ENCODE measurements at places on chromosomes 1 and 21.
A peak's percentile ranks its signal among the peaks of the same experiment; 100 is the strongest.

DNA sequence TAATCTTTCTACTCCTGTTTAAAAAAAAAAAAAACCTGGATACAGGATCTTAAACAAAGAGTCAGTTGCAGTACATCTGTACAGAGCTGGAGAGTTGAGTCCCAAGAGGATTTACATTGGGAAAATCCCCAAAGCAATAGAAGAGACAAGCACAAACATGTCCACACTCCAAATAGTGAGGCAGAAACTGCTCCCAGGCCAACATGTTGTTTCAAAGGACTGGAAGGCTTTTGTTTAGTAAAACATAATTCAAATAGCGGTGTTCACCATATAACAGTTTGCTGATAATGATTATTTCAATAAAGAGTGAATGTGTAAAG lies 425.4 kb downstream of the ADGRL2 start:
- no peak for DNase-seq

DNA sequence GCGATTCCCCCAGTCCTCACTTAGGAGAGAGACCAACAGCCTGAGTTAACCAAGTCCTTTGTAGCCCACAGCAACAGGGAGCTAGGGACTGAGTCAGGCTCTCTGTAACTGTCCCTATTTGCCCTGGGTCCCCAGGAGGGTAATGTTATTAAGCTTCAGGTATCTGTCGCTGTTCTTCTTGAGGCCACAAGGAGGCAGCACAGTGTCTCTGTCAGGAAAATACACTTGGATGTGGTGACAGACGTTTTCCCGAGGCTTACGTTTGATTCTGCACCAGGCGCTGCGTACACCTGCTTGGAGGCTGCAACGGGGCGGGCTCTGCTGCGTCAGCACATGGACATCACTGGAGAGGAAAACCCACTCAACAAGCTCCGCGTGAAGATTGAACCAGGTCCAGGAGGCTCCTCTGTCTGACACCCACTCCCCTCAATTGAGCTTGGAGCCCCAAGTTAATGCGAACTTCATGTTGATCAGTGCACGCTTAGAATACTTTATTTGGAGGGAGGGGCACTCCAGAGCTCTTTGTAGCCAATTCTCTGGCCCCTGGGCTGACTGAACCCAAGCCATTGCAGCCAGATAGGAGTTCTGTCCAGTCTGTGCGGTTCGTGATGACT lies 10.7 kb upstream of the ELF3 start:
- peak; percentile 25 for DNase-seq

DNA sequence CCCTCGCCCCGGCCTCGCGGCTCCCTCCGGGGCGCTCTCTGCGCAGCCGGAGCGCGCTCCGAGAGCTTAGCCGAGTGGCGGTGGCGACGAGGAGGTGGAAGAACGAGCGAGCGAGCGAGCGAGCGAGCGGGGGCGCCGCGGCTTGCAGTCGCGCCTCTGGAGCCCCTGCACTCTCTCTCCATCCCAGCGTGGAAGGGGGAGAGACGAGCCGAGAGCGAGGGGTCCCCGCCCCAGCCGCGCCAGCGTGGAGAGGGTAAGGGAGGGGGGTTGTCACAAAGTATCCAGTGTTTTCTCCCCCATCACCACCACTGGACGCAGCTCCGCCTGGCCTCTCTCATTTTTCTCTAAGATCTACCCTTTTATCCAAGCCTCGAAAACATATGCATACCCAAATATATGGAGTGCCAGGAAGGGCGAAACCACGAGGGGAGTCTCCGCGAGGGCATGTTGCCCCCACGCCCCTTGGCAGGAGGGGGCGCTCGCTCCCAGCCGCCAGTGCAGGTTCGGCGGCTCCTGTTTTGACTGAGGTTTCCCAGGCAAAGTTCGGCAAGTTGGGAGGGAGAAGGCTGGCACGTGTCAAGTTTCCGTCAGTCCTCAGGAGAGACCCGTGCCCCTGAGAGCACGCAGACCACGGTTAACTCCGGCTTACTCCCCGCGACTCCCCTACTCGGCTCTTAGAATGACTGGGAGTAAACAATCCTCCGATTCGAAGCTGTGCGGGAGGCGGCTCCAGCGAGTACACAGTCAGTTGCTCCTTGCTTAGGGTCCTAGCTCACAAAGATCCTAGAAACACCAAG lies 569 bp upstream of the DAB1 start:
- DNase-seq: no peak

DNA sequence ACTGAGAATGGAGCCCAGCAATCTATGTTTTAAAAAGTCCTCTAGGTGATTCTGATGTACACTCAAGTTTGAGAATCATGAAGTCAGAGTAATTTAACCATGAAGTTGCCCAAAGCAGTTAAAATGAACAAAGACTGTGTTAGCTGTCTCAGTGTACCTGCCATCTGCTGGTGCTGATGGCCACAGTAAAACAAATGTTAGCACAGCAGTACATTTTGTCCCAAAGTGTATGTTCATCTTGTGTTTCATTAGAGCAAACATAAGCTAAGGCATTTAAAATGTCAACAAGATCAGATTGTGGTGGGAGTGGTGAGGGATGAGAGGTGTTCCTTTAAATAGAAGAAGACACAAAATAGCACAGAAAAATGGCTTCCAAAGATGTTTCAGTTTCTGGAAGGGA lies 31.1 kb downstream of the FYB2 start:
- peak; percentile 97 for DNase-seq

DNA sequence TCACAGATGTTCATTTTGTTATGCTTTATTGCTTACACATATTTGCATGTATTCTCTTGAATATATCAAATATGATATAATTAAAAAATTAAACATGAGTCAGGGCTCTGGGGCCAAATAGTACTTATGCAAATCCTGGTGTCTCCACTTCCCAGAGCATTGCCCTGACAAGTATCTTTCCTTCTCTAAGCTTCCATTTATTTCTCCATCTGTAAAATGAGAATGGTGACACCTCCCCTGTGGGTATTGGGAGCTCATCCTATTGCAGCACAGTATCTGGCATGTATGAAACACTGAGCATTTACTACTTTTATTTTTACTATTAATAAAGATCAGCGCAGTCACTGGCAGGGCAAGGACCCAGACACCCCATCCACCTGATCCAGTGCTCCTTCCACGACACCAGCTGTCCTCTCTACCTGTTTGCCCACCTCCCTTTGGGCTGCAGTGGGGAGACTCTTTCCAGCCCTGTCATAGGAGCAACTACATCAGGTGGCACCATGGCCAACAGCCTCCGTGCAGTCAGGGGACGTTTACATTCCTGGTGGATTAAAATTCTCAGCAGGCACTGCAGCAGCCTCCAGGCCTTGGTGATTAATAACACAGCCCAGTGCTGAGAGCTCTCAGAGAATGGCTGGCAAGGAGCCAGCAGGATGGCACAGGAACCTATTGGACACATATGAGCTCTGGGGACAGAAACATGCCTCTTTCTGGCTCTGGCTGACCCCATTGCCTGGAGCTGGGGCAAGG lies 113.0 kb downstream of the DMRTB1 start:
- DNase-seq: peak; percentile 71

GRCh38 chr1:211356723-211357407 lies 30.2 kb downstream of the TRAF5 start:
- DNase-seq: no peak

DNA sequence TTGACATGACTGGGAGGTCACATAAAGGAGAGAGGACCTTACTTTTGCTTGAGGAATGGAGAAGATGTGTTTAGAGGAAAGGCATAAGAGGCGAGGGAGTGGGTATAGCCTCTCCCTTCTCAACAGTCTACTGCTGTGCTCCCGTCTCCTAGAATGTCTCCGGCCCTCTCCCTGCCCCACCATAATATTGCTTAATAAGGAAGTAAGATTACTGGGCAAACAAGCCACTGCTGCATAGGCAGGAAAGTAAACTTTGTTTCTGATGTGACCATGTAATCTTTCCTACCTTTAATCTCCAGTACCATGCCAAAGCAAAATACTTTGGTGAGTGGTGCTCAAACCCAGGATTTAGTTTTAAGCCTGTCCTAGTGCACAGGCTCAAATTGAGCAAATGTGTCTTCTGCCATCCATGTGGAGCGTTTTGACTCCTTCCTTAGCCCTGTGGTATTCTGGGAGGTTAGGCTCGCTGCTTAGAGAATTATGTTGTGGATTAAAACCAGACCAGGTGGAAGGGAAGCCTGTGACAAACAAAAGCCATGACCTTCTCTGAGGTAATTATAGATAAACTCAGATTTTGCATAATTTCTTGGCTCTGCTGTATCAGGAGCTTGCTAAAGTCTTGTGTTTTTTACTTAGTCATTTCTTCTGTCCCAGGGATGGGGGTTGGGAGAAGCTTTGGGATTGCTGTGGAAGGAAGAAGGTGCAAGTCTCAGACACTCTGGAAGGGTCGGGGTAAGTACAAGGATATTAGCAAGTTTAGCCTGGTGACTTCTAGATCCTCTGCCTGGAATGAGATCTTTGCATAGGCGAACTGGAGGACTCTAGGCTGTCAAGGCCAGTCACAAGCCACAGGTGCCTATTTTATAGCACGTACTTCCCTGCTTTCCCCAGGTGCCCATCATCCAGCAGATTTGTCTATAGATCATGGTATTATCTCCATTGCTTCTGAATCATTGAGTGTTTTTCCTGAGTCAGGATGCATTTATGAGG lies 34.5 kb upstream of the DIPK1A start:
- no peak for DNase-seq

DNA sequence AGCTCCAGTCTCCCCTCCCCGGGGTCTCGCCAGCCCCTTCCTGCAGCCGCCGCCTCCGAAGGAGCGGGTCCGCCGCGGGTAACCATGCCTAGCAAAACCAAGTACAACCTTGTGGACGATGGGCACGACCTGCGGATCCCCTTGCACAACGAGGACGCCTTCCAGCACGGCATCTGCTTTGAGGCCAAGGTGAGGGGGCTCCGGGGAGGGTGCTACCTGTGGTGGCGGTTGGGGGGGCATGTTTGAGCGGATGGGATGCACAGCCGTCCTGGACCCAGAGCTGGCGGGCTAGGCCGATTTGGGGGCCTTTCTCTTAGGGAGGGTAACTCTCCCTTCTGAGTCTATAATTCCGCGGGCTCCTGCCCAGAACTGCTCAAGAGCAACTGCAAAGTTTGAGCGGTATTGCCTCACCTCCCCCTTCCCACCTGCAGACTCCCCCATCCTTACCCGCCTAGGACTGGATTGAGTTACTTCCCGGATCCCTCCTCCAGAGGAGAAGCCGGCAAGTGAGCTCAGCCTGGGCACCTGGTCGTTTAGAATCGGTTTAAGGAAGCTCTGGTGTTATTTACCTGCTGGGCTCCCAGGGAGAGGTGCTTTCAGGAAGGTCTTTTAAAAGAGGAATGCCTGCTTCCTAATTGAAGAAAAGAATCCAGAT lies 730 bp downstream of the NOS1AP start:
- DNase-seq: peak; percentile 17

DNA sequence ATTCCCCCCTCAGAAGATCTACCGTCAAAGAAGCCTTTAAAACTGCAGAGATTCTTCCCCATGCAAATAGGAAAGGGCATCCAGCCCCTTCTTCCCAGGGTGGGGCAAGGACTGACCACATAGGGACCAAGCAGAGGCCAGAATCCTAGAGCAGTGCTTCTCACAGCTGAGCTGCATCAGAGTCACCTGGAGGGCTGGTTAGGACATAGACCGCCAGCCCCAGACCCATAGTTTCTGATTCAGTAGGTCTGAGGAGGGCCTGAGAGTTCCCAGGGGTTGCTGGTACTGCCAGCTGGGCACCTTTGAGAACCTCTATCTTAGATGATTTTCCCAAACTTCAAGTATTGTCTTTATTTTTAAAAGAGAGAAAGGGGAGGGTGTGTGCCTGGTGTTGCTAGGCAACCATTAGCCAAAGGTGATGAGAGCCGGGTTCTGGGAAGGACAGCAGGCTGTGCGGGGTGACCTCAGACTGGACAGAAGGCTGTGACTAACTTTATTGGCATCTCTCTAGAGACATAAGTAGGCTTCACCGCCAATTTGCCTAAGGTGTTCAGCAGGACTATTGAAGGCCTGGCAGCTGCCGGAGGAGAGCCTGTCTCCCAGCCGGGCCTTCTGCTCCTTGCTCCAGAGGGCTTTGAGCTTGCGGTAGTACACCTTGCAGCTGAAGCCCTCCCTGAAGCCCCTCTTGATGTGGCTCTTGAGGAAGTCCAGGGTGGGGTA lies 3.0 kb downstream of the SPATA46 start:
- DNase-seq: no peak

GRCh38 chr1:113540335-113540734 lies 150.0 kb downstream of the MAGI3 start:
- DNase-seq: no peak

DNA sequence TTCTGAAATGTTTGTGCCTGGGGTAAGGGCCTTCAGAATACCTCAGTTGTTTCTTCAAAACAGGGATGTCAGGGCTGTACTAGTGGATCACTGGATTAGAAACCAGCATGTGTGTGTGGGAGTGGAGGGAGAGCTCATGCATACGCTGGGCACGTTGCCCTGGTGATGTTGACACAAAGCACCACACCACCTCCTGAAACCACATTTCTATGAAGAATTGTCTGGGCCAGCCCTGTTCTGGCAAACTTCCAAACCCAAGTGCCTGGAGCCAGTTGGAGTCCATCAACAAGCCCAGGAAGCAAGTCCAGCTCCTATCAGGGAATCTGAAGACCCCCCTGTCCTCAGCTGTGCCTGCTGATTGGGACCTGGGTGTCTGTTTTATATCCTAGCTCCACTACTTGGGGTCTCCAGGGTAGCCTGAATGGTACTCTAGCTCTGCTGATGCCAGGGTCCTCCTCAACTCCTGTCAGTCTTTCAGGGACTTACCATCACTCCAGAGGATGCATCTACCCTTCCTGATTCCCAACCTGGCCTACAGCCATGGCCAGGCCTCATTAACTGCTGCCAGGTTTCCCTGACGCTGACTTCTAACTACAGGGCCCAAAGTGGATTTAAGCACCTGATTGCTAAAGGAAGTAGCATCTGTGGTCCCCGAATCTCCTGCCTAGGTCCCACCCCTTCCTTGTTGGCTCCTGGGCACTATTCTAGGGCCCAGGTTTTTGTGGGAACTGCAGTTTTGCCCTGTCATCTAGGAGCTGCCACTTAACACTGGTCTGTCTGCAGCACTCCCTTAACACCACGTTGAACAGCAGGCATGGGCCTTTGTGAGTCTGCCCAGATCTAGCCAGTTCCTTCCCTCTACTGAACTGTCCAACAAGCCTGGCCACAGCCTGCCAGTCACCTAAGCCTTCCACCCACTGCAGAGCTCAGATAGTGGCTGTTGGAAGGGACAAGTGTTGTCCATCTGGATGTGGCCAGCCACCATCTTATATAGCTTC lies 45.5 kb downstream of the LPAR3 start:
- DNase-seq: peak; percentile 98

GRCh38 chr1:83547901-83548300 lies 451.0 kb downstream of the TTLL7 start:
- DNase-seq: no peak

- DNase-seq: no peak
Observed at GRCh38 chr1:28755701-28756100, 19.0 kb downstream of the YTHDF2 start.

GRCh38 chr1:153072806-153073726 lies 1.7 kb upstream of the SPRR2B start:
- DNase-seq: no peak

Data from NCI-H2029 treated with DMSO at 0.1 percent for 48 hours (cell line).